Ureter (tissue), 1 donor: ENCODE measurements at places on chromosomes 13 and 19.

- no peak for DNase-seq
These were observed 1450.0 kb downstream of the UQCRFS1 start for GRCh38 chr19:27762933-27763332.

- no peak for DNase-seq
These were observed 7.2 kb downstream of the KRTDAP start for GRCh38 chr19:35483089-35483488.

GRCh38 chr19:35556025-35556590, 7.3 kb downstream of the ATP4A start:
- DNase-seq = no peak

DNA sequence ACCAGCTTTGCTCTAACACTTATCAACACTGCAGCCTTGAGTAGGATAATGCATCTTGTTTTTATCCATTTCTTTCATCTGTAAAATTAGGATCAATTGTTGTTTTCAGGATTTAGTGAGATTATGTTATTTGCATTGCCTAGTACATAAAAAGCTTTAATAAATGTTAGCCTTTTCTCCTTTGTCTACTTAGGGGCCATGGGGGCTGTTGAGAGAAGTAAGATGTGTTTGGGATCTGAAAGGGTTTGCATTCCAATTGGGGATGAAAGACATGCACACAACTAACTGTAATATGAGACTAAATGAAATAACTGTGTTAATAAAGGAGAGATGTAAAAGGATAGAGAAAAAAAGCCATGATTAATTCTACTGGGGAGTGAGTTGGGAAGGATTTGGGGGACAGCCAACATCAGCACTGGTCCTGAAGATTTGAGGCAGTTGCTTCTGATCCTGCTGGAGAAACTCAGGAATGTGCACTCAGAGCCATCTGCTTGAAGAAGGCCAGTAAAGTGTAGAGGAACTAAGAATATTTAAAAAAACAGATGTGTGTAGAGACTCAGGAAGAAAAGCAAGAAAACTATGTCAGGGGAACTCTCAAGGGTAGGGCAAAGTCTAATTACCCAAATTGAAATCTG, 236.3 kb downstream of the OLFM4 start:
- no peak for DNase-seq

GRCh38 chr13:106291006-106291405, 244.5 kb downstream of the EFNB2 start:
- DNase-seq = no peak

- DNase-seq = peak; percentile 82
These were observed 26.3 kb upstream of the SIGLEC11 start for GRCh38 chr19:49987159-49987698.

DNA sequence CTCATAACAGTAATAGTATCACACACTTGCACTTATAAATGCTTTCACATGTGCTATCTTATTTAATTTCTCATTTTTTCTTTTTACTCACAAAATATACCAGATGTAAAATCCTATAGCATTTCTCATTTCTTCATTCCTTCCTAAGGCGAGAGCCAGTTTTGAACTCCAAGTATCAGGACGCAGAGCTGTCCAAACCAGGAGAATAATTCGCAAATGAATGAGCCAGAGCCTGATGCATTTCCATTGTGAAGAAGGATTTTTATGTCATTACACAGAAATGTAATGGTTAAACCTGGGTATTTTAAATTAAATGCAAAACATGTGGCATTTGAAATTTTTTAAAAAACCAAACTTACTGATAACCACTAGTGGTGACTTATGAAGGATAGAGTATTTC, 244.3 kb downstream of the RGCC start:
- DNase-seq = no peak
